ENCODE measurements at places on chromosomes 11 and 22.
A peak's percentile ranks its signal among the peaks of the same experiment; 100 is the strongest.

DNA sequence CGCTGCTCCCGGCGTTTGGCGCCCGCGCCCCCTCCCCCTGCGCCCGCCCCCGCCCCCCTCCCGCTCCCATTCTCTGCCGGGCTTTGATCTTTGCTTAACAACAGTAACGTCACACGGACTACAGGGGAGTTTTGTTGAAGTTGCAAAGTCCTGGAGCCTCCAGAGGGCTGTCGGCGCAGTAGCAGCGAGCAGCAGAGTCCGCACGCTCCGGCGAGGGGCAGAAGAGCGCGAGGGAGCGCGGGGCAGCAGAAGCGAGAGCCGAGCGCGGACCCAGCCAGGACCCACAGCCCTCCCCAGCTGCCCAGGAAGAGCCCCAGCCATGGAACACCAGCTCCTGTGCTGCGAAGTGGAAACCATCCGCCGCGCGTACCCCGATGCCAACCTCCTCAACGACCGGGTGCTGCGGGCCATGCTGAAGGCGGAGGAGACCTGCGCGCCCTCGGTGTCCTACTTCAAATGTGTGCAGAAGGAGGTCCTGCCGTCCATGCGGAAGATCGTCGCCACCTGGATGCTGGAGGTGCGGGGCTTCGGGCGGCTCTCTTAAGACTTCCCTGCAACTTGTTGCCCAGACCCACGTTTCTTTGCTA, at the start of gene CCND1:
Gene CCND1, plus strand, starts transcription at position 162 of the 587 bp plus-strand sequence. Its CDS starts 158 bp downstream, at position 320.
- peak; percentile 47 for DNase-seq

DNA sequence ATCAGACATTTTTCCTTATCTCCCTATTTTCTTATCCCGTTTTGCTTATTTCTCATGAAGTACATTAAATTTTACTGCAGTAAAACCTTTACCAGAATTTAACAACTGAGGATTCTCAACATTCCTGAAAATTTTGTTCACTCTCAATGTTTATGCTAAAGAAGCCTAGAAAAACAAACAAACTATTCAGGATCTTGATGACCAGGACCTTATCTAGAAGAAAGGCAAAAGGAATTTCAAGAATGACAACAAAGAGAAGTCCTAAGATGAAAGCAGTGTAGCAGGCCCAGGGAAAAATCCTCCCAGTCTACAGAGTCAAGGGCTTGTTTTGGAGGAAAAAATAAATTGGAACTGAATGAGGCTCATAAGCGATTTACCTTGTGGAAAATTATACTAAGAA, 283.3 kb upstream of the ARHGAP42 start:
- no peak for DNase-seq

DNA sequence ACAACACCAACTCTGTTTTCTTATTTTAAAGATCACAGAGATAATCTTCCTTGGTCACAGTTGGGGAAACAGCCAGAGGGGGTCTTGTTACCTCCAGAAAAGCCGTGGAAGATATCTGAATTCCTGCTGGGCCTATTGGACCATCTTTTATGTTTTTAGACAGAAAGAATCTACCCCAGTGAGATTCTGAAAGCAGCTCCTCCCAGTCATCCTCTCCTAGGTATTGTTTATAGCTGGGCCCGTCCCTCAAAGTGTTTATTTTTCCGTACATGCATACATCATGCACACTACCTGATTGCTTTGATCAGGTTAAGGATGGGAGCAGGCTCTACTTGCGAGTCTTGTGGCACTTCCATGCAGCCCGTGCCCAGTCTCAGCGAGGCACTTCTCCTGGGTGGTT, 742.4 kb downstream of the NTM start:
- no peak for DNase-seq

DNA sequence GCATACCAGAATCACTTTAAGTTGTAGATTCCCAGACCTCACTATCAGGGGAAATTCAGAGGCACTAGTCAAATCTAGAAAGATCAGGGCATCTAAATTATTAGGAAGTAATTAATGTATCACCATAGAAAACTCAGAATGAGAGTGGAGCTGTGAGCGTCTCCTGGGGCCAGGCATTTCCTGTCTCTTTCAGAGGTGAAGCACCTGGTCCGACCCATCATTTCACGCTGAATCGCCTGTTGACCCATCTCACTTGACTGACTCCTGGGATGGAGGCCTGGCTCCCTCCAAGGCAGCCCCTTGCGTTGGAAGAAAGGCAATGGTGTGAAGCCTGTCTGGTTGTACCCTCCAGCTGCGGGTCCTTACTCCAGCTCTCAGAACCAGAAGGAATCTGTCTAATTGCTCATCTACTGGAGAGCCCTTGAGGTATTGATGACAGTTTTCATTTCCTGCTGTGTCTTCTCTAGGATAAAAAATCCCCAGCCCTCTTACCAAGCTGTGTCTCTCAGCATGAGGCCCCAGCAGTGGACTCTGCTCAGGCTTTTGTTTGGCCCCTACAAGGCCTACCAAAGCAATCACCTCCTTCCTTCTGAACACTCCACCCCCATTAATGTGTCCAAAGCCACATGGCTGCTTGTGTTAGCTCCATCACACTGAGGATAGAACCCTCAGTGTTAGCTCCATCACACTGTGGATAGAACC, 93.2 kb upstream of the SYT13 start:
- no peak for DNase-seq

DNA sequence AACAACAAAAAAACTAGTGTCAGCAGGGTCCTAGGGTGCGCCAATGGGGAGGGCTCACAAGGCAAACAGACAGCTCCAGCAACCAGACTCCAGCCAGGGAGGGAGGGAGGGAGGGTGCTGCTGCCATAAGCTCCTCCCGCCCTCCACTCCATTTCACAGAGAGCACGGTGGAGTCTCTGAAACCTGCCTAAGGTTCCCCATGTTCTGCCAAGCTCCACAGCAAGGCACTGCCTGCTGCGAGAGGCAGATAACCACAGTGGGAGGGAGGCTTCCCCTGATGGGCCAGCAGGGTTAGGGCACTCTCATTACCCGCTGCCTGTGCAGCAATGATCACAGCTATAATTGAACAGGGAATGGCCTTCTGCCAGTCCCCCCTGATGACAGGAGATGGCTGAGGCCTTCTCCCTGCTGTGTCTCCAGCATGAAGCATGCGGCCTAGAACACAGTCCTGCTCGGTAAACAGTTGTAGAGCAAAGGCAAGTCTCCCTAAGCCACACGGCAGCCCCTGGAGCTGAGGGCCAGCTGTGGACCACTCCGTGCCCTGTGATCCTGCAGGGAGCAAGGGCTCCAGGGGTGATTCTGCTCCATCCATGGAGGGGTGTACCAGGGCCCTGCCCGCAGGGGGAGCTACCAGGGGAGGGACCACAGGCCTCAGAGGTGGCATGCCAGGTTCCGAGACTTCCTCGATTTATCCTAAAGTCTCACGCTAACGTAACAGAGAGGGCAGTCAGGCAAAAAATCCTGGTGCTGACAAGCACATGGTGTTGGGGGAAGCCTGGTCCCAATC, 42.9 kb downstream of the PC start:
- no peak for DNase-seq

DNA sequence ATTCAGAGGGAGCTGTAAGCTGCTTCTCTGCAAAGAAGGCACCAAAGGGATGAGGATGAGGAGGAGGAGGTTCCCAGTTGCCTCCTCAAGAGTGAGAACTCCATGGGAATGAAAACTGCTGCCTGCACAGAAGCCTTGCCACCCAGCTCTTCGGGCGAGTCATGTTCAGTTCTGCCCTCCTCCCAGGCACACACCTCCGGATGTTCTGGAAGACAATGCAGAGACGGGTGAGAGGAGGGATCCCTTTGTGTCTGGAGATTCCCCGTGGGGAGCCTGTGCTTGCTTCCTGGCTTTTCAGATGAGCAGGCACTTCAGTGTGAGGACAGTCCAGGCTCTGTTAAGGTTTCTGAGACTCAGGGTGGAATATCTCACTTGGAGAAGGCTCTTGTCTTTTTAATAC, 295.6 kb downstream of the DDX10 start:
- DNase-seq: no peak
